ENCODE measurements at places on chromosomes 13 and 19.
A peak's percentile ranks its signal among the peaks of the same experiment; 100 is the strongest.

DNA sequence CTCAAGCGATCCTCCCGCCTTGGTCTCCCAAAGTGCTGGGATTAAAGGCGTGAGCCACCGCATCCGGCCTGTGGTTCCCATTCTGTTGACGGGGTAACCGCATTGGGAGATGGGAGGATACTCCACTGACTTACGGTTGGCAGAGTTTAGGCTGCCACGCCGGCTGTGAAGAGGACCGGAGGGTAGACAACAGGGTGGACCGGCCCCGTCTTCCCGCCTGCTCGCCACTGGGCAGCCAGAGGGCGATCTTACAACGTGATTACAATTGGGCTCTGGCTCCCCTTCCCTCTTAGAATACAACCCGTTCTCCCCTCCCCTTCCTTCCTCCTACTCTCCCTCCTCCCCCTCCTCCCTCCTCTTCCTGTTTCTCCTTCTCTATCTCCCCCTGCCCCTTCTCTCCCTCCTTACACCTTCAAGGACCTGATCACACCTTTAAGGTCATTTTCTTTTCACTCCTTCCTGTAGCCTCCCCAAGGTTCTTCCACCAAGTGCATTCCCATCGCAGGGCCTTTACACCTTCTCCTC lies 957 bp upstream of the CCDC194 start:
- peak; percentile 37 for DNase-seq

DNA sequence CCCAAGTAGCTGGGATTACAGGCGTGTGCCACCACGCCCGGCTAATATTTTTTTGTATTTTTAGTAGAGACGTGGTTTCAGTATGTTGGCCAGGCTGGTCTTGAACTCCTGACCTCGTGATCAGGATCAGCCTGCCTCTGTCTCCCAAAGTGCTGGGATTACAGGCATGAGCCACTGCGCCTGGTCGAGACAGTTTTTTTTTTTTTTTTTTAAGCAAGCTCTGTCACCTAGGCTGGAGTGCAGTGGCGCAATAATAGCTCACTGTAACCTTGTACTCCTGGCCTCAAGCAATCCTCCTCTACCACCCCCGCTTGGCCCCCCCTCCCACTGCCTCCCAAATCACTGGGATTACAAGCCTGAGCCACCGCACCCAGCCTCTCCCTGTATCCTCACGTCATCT lies 6.4 kb upstream of the MAP2K7 start:
- no peak for DNase-seq

GRCh38 chr13:27541386-27541785 lies 78.9 kb downstream of the LNX2 start:
- no peak for DNase-seq

DNA sequence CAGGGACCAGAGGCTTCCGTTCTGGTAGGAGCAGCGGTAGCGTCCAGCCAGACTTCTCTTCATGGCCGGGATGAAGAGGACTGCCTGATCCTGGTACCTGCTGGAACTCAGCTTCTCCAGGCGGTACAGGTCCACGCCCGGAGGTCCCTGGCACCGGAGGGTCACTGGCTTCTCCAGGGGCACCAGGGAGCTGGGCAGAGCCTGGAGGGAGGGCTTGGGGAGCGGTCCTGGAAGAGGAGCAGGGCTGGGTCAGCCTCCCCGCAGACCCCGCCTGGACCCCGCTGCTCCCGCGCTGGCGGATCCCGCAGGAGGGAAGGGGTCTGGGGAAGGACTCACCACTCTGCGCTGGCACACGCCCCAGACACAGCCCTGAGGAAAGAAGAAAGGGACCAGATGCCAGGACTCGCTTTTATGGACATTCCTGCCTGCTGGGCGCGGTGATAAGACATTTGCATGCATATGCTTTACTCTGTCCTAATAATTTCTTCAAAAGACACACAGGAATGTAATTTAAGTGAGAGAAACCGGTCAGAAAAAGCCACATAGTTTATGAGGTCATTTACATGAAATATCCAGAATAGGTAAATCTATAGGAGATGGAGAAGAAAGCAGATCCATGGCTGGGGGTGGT lies 5.8 kb downstream of the GP6 start:
- no peak for DNase-seq

GRCh38 chr13:45850027-45850613 lies 1.4 kb downstream of the SIAH3 start:
- DNase-seq = no peak

DNA sequence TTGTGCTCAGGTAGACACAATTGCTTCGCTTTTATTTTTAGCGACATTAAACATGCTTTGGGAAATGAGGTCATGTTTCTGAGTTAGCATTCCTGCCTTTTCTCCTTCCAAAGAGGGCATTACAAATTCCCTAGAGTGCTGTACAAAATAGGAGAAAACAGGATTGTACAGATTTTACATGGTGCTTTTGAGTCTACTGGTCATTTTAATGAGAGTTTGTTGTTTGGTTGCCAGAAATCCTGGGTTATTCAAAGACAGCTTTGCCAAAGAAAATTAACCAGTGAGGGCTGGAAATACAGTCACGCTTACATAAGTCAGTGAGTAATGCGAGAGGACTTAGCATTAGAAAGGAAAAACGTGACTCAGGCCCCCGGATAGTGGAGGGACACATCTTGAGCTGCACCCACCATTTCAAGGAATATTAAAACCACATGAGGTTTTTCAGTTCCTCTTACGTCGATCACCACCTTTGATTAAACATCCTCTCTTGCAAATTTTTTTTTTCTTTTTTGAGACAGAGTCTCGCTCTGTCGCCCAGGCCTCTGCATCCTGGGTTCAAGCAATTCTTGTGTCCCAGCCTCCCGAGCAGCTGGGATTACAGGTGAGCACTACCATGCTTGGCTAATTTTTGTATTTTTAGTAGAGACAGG lies 55.4 kb downstream of the SACS start:
- peak; percentile 64 for DNase-seq

DNA sequence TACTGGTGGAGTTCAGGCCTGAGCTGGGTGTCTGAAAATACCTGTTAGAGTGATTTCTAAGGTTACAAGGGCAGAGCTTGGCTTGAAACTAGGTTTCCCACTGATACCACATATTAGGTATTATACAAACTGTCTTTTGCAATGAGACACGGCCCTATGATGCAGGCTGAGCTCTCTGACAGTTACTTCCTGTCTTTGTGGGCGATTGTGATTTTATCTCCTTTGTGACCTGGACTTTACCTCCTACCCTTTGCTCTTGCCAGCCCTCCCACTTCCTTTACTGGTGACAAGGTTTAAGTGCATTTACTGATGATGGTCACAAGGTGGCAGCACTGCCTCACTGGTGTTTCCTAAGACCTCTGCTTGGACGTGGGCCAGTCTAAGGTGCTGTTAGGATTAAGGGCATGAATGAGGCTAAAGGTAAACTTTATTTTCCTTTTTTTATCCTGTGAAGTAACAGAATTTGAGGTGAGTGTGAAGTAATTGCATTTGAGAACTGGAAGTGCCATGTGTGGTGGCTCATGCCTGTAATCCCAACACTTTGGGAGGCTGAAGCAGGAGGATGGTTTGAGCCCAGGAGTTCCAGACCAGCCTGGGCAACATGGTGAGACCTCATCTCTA lies 7.7 kb upstream of the CXCL17 start:
- DNase-seq = peak; percentile 93

DNA sequence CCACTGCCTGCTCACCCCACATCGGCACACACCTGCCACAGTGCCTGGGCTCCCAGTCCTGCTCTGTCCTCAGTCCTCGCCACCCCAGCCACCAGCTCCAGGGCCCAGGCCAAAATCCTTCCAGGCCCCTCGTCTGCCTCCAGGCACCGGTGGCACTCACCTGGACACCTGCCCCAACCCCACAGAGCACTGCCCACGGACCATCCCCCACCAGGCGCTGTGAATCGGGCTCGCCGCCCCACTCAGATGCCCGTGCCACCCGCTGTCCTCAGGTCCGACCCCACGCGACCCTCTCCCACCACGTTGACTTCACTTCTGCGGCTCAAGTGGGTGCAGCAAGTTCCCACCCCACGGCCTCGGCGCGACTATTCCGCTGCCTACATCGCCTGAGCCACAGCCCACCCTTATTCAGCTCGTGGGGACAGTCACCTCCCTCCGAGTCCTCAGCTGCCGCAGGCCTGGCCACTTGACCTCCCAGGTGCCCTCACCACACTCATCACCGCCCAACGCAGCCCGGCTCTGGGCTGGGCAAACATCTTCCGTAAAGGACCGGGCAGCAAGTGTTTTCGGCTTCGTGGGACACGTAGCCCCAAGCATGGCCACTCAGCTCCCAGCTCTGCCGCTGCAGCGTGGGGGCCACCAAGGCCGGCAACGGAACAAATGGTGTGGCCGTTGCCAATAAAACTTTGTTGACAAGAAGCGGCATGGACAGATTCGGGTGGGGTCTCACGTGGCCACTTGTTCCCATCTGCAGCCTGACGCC lies 5.7 kb downstream of the PIP5K1C start:
- no peak for DNase-seq

DNA sequence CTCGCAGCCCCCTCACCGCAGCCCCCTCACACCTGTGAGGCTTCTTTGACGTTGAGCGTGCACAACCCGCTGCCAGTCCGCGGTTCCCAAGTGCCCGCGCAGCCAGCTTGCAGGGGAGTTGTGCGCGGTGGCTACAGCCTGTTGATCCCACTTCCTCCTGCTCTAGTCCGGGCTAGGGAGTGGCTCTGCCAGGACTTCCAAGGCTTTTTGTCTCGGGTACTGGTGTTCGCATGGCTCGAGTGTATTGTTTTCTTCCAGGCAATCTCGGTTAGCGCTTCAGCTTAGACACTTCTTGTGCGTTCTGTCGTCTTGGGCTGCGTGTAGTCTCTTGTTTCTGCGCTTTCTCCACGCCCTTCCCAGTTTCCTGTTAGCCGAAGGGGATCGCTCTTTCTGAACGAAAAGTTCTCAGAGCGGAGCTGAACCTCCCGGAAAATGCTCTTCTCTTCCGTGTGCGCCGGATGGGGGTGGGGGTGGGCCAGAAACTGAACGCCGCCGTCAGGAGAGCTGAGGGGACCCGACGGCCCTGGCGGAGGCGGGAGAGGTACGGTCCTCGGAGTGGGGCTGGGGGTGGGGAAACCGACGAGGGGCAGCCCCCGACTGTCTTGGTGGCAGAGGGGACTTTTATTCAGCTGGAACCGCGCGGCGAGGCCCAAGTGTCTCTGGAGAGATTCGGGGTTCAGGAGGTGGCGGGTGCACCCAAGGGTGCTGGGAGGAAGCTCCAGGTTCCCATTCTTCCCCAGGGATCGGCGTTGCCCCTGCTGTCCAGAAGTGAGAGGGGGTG lies 697 bp upstream of the DGKH start:
- peak; percentile 10 for DNase-seq

- no peak for DNase-seq
These were observed 24.5 kb downstream of the SAE1 start for GRCh38 chr19:47155148-47155547.

GRCh38 chr13:26589754-26590153 lies 32.3 kb downstream of the WASF3 start:
- DNase-seq = no peak

DNA sequence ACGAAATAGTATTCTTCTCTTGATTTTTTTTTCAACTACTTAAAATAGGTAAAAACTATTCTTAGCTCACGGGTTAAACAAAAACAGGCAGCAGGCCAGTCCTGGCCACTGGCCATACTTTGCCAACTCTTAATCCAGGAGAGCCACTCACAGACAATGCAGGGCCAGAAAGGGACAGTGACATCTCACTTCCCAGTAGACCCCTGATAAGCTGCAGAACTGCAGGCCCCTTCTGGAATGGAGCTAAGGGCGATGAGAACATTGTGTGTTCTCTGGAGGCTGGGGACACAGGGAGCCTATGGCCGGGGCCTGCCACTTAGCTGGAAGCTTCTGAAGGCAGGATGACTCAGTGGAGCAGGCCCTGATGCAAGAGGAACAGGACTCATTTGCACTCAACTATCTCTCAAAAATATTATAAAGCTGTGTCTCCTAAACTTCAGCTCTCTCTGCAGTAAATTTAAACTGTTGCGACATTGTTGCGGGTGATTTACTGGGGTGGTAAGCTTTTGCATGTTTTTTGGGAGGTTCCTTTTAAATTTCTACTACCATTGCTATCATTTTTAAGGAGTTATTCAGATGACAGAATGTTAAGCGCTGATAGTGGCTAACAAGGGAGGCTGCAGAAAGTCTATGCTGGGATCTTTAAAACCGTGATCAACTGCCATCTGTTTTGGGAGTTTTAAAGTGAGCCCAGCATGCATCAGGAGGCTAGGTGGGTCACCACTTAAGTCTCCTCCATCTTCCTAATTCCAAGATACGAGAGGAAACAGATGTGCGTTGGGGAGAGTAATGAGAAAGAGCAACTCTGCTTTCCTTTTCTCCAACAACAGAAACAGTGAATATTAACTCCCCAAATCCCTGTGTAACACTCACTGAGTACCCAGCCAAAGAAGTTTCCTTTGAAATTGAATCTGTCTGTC lies 33.2 kb upstream of the KATNAL1 start:
- no peak for DNase-seq

DNA sequence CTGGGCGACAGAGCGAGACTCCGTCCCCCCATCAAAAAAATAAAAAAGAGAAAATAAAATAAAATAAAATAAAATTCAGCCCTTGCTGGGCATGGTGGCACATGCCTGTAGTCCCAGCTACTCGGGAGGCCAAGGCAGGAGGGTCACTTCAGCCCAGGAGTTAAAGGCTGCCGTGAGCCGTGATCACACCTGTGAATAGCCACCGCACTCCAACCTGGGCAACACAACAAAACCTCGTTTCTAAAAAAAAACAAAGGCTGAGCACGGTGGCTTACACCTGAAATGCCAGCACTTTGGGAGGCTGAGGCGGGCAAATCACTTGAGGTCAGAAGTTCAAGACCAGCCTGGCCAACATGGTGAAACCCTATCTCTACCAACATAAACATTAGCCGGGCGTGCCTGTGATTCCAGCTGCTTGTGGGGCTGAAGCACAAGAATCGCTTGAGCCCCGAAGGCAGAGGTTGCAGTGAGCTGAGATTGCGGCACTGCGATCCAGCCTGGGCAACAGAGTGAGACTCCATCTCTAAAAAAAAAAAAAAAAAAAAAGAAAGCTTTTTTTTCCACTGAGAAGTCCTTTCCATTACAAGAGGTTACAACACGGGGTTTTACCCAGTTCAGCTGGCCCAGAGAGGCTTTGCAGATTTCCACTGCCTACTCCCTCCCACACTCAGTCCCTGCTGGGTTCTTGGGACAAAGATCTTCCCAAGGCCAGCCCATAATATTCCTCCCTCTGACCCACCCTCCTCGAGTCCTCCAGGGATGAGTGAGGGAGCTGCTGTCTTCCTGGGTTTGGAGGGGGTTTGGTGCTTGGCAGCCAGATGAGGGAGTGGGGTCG lies 6.4 kb downstream of the ANGPTL4 start:
- no peak for DNase-seq

DNA sequence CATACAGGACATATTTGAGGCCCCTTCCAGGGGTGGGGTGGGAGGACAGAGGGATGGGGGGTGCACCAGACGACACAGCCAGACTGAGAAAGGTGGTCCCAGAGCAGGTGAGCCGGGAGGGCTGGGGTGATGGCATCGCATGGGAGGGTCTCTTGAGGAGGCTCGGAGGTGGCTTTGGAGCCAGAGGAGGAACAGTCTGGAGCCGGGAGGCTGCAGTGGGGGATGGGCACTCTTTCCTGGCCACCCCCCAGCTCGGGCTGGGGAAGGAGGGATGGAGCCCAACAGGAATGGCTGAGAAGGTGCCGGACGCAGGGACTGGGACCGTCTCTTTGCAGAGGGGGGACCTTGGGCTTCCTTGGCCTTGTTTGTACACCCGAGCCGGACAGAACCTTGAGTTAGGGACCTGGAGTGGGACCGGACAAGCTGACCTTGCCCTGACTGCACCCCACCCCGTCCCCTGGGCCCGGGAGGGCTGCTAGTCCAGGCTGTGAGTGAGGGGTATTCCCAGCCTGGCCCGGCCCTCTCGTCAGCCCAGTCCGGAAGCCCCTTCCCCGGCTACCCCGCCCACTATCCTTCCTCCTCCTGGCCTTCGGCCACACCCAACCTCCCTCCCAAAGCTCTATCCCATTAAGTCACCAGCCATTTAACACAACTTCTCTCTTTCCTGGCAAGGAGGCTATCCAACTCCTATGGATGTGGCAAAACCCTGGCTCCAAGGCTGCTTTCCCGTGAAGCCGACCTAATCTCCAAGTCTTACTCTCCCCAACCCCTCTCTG lies 816 bp upstream of the TBXA2R start:
- no peak for DNase-seq
